ENCODE measurements at places on chromosomes 7 and 10.

DNA sequence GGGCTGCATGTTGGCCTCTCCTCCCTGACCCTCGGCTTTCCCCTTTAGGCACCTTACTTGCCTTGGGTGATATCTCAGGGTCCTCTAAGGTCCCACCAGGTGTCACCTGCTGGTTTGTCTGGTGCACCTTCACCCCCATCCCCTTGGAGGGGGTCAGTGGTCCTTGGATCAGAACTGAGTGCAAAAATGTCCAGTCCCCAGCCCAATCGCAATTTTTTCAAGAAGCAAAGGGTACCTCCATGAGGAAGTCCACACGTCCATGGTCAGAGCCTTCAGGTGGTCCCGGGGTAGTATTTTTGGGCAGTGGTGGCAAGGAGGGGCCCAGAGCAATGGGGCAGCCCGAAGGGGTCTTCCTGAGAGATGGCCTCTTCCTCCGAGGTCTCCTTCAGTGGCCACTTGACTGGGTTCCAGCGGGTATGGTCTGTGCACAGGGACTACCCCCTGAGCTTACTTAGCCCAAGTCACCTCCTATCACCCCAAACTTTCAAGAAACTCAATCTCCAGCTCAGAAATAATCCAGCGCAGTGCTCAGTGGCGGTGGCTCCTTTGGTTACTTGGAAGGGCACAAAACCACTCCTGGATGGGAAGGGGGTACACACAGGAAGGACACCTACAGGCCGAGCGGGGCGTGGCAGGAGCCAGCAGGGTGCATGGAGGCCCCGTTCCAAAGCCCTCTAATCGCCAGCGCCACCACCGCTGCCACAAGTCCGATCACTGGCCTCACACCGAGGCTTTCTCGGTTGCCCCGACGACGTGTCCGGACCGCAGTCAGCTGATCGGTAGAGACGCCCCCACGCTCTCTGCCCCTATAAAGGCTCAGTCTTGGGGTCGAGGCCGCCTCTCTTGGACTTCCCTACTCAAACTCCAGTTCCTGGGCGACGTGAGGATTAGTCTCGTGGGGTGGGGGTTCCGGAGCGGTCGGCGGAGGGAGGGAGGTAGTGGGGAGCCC lies 4.5 kb downstream of the SAP25 start:
- DNase-seq, result peak; percentile 80

DNA sequence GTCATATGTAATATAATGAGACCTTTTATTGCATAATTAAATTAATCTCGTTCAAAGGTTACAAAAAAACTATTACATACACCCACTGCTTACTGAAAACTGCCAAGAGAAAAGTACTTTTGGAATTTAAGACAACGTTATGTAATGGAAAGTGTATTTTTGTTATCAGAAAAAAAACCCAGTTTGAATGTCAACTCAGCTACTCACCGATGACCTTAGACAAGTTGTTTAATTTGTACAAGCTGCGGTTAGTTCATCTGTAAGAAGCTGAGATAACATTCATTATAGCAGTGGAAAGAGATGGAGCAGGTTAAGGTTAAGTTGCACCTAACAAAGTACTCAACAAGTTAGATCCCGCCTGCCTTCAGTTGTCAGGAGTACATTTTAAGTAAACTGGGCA lies 1.1 kb downstream of the PSMA2 start:
- no peak for DNase-seq

DNA sequence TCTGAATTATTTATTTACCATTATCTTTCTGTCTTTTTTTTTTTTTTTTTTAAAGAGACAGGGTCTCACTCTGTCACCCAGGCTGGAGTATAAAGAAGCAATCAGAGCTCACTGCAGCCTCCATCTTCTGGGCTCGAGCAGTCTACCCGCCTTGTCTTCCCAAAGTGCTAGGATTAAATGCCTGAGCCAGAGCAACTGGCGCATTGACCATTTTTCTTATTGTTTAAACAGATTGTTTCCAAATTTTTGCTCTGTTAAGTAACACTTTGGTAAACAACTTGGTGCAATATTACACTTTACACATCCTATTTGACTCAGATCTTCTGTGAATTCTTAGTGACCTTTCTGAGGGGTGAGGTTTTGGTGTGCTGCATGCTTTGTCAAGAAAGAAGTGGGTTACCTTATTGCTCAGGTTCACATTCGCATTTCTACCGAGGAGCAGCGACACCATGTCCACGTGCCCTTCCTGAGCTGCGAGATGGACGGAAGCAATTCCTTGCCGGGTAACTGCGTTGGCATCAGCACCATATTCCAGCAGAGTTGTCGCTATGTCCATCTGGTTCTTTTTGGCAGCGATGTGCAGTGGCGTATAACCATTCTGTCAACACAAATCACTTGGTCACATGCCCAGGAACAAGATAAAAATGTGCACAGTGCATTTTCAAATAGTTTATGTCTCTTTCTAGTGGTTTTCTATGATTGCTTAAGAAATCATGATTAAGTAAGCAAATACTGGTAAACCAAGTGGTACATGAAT lies 203.2 kb downstream of the ANK3 start:
- DNase-seq, result no peak

GRCh38 chr10:15445006-15445390 lies 73.9 kb upstream of the FAM171A1 start:
- no peak for DNase-seq
